Fibroblast of skin of right quadriceps (primary cell): ENCODE measurements at places on chromosomes 3 and 15.
A peak's percentile ranks its signal among the peaks of the same experiment; 100 is the strongest.

DNA sequence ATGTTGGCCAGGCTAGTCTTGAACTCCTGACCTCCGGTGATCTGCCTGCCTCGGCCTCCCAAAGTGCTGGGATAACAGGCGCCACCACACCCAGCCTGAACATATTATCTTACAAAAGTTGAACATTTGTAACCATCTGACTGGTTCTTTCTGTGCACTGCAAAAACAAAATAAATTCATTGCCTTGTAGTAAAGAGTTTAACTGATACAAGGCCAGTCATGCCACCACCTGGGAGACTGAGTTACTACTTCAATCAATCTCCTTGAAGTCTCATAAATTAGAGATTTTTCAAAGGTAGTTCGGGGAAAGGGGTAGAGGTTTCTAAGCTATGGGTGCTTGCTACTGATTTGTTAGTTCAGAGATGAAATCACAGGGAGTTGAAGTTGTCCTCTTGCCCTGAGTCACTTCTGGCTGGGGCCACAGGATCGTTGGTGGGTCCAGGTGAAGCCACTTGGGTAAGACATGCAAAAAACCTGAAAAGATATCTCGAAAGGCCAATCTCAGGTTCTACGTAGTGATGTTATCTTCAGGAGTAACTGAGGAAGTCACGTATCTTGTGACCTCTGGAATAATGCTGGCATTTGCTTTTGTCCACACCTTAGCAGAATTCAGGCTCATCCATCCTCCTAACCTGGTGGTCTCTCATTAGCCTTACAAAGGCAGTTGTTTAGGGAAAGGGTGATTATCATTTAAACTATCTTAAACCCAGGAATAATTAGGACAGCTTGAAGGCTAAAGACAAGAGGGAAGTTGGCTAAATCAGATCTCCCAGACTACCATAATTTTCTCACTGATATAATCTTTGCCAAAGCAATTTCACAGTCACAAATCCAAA is 33.7 kb downstream of the ZBTB11 start:
- DNase-seq, result no peak

DNA sequence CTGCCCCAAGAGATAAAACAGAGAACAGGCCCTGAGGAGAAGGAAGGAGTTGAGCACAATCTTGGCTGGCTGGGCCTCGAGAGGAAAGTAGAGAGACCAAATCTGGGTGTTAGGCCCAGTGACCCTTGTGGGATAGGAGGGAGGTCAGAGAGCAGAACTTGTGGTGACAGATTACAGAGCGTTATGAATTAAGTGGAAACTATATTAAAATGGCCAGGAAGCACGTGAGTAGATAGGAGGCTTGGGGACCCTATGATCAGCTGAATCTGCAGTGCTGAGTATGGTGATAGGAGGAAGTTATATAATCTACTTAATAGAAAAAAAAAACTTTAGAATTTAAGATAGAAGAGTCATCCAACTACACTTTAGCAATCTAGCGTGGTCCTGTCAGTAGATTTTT is 30.0 kb downstream of the ST6GAL1 start:
- DNase-seq, result no peak

- peak; percentile 72 for DNase-seq
These were observed 745.7 kb upstream of the CCDC54 start for GRCh38 chr3:106631373-106632108.

DNA sequence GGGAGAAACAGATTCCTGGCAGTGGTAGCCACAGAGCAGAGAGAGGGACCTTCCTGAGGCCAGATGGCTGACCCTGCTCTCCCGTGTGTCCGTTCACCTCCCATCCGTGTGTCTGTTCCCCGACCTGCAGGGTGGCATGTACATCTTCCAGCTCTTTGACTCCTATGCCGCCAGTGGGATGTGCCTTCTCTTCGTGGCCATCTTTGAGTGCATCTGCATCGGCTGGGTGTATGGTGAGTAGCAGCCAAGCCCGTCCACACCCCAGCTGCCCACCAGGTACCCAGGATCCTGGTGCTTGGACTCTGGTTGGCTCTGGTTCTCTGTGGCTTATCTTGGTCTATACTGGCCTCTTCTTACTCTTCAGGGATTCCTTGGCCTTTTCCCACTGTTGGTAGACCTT is 59.5 kb upstream of the SLC6A1 start:
- DNase-seq, result no peak

DNA sequence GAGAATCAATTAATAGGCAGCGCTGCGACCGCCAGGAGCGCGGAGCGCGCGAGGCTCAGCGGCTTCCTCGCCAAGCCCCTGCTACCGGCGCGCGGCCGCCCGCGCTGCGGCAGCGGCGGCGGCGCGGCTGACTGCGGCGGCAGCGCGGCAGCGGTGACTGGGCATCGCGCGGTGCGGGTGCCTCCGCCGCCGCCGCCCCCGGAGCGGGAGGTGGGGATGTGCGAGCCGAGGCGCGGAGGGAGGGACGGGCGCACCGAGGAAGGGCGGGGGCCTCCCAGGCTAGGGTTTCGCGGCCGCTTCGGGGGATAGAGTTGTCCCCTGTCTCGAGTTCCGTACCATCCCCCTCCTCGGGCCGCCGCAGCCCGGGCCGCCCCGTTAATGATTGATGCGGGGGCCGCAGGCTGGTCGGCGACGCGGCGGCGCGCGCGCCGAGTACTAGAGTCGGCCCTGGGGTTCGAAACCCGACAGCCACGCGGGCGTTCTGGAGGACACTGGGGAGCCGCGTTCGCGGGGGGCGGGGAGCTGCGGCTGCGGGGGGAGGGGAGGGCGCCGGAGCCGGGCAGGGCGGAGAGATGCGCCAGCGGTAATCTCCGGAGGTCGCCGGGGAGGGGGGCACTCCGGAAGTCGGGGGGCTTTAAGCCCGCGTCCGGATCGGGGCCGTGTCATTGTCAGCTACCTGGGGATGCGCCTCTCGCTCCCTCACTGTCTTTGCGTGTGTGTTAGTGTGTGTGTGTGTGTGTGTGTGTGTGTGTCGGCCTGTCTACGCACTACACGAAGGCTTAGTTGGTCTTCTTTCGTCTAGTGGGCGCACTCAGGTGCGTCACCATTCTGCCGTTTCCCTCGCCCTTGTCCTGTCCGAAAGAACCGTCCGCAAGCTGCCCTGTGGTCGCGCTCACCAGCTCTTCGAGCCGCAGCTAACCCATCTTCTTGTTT is at the start of gene PAQR9:
Gene PAQR9 (minus strand): TSS at position 159 of the 933 bp plus-strand sequence. CDS start 338 bp downstream, outside the sequence.
- DNase-seq, result no peak

DNA sequence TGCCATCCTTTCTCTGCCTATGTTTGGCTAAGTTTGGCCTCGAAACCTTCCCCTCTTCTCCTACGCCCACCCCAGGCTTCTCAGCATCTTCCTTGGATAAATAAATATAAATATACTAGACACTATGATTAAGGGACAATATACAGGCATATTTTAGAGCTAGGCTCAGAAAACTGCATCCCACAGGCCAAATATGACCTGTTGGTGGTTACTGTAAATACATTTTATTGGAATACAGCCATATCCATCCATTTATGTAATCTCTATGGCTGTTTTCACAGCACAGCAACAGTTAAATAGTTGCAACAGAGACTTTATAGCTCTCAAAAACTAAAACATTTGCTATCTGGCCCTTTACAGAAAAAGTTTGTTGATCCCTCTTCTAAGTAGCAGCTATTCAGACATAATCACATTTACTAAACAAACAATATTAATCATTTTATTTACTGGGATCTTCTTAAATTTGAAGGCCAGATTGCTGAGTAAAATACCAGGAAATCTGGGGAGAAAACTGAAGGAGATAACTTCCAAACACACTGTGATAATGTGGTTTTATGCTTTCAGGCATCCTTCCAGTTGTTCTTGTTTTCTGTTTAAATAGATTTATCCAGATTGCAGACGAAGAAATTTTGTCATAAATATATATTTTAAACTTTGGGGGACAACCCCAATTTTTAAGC is 269.7 kb upstream of the THRB start:
- peak; percentile 15 for DNase-seq

DNA sequence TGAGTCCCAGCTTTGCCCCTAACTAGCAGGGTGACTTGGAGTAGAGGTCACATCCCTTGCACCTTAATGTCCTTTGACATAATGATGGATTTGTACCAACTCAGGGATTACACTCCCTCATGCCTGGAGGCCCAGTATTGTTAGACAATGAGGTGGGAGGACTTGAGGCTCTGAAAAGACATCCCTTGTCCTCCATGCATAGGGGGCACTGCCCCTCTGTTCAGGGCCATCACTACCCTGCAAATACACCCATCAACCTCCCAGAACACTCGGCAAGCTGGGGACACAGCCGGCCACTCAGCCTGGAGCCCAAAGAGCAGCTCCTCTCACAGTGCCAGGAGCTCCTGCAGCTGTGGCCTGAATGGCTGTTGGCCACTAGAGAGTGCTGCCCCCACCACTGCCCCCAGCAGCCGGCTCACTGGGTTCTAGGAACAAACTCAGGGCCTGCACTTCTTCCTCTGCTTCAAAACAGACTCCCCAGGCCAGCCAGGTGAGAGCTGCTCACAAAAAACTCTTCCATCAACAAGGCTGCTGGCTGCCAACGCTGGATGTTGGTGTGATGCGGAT is 90.2 kb downstream of the GABRB3 start:
- DNase-seq, result no peak

DNA sequence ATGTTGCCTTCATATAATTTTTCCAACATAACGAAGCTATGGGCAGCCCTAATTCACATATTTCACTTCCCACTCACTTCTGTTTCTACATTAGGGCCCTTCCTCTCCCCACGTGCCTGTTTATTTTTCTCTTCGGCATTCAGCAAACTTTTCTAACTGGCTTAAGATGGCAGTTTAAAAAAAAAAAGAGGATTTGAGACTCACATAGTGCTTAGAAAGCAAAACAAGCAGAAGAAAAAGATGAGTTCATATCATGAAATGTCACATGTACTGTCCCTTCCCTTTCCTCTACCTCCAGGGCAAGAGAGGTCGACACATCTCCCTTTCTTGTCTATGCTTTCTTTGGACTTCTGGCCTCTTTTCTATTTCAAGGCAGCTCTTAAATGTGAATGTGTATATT is 30.6 kb downstream of the SLC49A4 start:
- no peak for DNase-seq

DNA sequence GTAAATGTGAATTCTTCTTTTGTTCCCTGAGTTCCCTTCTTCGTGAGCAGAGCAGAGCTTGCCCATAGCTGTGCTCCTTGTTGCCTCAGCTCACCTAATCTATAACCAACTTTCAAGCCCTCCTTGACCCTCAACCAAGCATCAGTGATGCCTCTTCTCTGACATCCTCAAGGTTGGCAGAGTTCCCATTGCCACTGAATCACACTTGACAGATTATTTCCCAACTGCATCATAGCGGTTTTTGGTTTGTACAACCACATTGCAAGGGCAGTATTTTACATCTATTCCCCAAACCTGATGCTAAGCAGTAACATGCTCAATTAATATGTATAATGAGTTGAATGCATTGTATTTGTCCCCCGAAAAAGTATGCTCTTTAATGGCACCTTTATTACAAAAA is 133.0 kb upstream of the SNTN start:
- peak; percentile 38 for DNase-seq

GRCh38 chr15:66756295-66756694 is 54.3 kb downstream of the SMAD6 start:
- no peak for DNase-seq
